ENCODE measurements at places on chromosomes 5 and 9.

GRCh38 chr5:118687661-118688621 lies 300.4 kb downstream of the DTWD2 start:
- peak; percentile 60 for DNase-seq

DNA sequence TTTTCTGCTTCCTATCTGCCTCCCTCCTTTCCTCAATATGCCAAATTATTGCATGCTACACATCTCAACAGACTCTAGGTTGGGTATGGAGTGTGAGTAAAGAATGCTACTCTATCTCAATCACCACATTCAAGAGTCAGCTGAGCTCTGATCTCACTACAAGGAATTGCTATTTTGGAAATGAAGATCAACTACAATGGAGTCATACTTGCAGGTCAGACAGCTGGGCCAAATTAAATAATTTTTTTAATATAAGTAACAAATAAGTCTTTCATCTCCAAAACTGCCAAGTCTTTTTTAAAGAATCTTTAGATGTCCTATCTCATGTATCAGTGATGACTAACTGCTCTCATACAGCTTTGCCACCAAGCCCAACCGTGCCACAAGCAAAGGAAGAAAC lies 64.0 kb downstream of the DEPDC1B start:
- no peak for DNase-seq

- DNase-seq: no peak
Measured at GRCh38 chr5:79976759-79977515, 14.1 kb downstream of the MTX3 start.

- DNase-seq: no peak
Measured at GRCh38 chr5:107330903-107331302, 339.8 kb downstream of the EFNA5 start.

DNA sequence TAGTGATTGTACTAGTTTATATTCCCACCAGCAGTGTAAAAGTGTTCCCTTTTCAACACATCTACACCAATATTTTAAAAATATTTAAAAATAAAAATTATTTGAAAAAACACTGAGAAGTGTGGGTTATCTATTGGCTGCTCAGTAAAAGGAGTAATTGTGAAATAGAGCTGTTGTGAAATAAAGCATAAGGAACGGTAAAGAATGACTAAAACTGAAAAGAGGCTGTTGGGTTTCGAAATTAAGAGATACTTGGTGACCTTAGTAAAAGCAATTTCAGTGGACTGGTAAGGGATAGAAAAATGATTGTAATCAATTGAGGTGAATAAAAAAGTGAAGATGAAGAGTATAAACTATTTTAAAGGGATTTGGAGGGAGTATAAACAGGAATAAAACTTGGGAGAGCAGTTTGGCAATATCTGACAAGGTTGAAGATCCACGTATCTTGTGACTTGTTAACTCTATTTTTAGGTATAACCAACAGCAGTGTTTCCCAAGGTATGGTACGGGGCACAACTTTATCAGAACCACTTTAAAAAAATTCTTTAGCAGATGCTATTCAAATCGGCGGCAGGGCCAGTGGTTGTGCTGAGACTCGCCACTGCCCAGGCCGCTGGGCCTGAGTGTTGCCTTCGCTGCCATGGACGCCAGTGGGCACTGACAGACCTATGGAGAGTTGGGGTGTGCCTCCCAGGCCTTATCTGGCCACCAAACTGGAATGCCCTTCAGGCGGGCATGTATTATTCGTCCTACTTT lies 63.3 kb downstream of the TMEM38B start:
- DNase-seq: no peak

DNA sequence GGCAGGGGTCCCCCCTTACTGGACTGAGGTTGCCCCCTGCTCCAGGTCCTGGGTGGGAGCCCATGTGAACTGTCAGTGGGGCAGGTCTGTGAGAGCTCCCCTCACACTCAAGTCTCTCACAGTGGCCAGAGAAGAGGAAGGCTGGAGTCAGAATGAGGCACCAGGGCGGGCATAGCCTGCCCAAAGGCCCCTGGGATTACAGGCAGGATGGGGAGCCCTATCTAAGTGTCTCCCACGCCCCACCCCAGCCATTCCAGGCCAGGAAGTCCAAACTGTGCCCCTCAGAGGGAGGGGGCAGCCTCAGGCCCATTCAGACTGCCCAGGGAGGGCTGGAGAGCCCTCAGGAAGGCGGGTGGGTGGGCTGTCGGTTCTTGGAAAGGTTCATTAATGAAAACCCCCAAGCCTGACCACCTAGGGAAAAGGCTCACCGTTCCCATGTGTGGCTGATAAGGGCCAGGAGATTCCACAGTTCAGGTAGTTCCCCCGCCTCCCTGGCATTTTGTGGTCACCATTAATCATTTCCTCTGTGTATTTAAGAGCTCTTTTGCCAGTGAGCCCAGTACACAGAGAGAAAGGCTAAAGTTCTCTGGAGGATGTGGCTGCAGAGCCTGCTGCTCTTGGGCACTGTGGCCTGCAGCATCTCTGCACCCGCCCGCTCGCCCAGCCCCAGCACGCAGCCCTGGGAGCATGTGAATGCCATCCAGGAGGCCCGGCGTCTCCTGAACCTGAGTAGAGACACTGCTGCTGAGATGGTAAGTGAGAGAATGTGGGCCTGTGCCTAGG lies at the start of gene CSF2:
TSS of gene CSF2 (plus strand) at position 559 of the 783 bp plus-strand sequence. CDS start at position 594, 35 bp downstream.
- peak; percentile 66 for DNase-seq

- no peak for DNase-seq
Measured at GRCh38 chr5:154133591-154133990, 56.9 kb upstream of the GALNT10 start.

- DNase-seq: no peak
Measured at GRCh38 chr5:2863133-2863532, 111.7 kb upstream of the IRX2 start.

- DNase-seq: no peak
Measured at GRCh38 chr5:57311921-57312735, 138.3 kb downstream of the GPBP1 start.

- no peak for DNase-seq
Measured at GRCh38 chr5:160458806-160459800, 37.4 kb downstream of the PTTG1 start.

DNA sequence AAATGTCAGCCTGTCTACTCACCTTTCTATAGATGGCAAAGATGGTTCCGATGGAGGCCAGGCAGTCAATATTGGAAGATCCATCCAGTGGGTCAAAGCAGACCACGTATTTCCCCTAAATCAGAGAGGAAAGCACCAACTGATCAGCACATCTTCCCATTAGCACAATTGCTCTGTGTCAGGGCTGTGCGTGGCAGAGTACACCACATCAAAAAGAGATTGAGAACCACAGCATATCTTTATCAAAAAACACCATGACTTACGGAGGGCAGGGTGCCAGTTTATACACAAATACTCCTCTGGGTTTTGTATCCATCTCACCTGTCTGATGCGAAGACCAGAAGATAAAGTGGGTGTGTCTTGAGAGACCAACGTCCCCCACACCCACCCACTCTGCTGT lies 9.1 kb downstream of the FBP2 start:
- DNase-seq: no peak

DNA sequence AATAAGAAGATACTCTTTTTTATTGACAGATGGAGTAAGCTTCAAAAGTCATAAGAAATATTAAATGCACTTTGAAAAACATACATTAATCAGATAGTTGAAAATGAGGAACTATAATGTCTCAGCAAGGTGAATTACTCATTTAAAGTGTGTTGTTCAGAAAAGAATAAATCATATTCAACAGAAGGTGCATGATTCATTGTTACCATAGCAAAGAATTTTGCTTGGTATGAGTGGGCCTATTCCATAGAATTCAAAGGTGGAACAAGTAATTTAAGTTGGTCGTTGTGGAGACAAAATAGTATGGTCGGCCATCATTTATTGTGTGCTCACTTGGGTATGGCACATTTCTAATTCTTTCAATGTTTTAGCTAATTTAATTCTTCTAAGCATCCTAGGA lies 1920.2 kb upstream of the CDH9 start:
- no peak for DNase-seq

GRCh38 chr5:160456480-160457177 lies 35.0 kb downstream of the PTTG1 start:
- DNase-seq: no peak

DNA sequence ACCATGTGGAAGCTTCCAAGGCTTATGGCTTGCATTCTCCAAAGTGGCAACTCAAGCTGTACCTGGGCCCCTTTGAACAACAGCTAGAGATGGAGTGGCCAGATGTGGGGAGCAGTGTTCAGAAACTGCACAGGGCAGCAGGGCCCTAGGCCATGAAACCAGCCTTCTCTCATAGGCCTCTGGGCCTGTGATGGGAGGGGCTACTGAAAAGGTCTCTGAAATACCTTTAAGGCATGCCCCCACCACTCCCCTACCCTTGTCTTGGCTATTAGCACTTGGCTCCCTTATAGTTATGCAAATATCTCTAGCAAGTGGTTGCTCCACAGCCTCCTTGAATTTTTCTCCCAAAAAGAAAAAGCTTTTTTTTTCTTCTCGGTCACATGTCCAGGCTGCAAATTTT lies 1014.6 kb downstream of the DTWD2 start:
- DNase-seq: no peak

DNA sequence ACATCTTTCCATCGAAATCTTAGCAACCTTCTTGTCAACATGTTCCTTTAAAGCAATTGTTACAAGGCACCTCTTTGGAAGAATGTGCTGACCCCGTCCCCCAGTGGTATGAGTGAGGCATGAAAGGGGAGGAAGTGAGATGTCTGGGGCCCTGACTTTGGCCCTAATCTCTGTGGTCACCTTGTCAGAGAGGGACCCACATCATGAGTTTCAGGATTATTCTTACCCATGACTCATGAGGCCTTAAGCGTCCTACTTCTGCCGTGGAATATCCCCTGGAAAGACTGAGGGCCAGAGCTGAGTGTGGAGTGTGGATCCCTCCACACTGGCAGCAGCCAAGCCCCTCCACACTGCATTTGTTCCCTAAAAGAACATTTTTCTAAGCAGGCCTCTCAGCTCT lies 81.2 kb downstream of the FSTL4 start:
- DNase-seq: no peak

DNA sequence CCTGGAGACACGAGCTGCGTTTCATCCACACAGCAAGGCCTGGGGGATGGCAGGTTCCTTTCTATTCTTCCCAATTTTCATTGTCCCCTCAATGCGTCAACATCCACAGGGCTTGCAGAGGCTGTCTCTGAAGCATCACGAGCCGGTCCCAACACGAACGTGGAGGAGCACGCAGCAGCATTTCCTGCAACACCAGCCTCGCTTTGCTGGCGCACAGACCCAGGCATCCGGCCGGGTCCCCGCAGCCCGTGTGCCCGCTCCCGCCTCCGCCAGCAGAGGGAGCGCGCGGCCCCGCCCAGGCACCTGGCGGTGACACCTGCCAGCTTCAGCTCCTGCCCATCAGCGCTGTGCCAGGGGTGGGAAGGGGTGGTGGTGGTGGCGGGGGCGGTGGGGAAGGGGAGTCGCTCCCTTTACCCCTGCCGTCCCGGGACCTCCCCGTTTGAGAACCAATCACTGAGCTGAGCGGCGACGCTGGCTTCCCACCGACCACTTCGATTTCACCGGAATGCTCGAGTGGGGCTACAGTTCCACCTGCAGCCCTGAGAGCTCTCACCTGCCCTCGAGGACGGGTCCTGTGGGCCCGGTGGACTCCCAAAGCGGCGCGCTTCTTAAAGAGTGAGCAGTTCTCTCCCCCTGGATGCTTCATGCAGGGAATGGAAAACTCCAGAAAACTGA lies 464.5 kb downstream of the ICE1 start:
- no peak for DNase-seq

GRCh38 chr9:109320331-109320741 lies 523 bp downstream of the EPB41L4B start:
- peak; percentile 37 for DNase-seq

GRCh38 chr5:34464829-34465228 lies 191.3 kb upstream of the RAI14 start:
- no peak for DNase-seq

GRCh38 chr9:89536145-89536574 lies 38.2 kb upstream of the SEMA4D start:
- no peak for DNase-seq

DNA sequence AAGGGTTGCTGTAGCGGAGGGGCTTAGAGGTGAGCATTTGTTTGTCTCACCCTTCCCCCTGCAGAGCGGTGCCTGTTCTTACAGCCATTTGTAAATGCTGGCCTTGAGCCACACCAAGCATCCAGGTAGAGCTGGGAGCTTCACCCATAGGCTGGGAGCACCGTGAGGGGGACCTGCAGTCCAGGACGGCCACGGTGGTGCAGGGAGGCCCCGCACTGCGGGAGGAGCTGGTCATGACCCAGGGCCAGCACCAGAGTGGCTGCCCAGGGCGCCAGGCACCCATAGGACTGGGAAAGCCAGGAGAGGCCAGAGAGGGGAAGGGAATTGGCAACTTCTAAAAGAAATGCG lies 197.3 kb upstream of the ADAMTS16 start:
- no peak for DNase-seq

Data from EL (cell line).